ENCODE measurements at places on chromosomes 6 and 20. TPM values are rescaled to one million over a fixed set of nuclear protein-coding genes. Genes with fewer than 3 reads are reported as not detected.
A peak's percentile ranks its signal among the peaks of the same experiment; 100 is the strongest.

Gene SMIM28
- not detected for total RNA-seq

Gene HLA-G
- not detected for total RNA-seq

Gene SLC52A3
- 0.82 TPM for total RNA-seq

Gene CALHM5
- 1.9 TPM for total RNA-seq

Gene APOBEC2
- total RNA-seq: 552 TPM

Gene MUCL3
- total RNA-seq: not detected

Gene NHLRC1
- total RNA-seq: 3.2 TPM

Gene HCRTR2
- not detected for total RNA-seq

Gene MUC21
- total RNA-seq: 6.9 TPM

Gene LY6G6F
- 0.82 TPM for total RNA-seq

DNA sequence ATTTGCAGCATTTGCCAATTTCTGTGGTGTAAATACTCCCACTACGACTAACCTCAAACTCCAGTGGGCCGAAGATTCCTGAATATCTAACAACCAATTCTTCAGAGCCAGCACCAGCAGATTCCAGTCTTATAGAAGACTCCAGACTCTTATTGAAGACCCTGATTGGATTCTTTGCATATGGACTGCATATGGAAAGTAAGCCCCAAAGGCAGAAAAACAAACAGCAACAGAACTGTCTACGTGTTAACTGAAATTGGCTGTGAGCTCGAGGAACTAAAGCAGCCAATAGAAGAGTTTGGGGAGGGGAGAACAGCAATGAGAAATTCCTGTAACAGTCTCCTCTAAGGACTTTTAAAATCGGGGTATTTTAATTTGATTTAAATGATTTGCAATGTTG, 19.7 kb upstream of the NRSN1 start:
- DNase-seq: no peak

DNA sequence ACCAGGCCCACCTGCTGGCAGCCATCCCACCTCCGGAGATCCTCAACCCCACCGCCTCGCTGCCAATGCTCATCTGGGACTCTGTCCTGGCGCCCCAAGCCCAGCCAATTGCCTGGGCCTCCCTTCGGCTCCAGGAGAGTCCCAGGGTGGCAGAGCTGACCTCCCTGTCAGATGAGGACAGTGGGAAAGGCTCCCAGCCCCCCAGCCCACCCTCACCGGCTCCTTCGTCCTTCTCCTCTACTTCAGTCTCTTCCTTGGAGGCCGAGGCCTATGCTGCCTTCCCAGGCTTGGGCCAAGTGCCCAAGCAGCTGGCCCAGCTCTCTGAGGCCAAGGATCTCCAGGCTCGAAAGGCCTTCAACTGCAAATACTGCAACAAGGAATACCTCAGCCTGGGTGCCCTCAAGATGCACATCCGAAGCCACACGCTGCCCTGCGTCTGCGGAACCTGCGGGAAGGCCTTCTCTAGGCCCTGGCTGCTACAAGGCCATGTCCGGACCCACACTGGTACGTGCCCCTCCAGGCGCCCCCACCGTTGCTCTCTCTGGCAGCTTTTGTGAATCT, 1.1 kb downstream of the SNAI1 start:
- peak; percentile 69 for DNase-seq

DNA sequence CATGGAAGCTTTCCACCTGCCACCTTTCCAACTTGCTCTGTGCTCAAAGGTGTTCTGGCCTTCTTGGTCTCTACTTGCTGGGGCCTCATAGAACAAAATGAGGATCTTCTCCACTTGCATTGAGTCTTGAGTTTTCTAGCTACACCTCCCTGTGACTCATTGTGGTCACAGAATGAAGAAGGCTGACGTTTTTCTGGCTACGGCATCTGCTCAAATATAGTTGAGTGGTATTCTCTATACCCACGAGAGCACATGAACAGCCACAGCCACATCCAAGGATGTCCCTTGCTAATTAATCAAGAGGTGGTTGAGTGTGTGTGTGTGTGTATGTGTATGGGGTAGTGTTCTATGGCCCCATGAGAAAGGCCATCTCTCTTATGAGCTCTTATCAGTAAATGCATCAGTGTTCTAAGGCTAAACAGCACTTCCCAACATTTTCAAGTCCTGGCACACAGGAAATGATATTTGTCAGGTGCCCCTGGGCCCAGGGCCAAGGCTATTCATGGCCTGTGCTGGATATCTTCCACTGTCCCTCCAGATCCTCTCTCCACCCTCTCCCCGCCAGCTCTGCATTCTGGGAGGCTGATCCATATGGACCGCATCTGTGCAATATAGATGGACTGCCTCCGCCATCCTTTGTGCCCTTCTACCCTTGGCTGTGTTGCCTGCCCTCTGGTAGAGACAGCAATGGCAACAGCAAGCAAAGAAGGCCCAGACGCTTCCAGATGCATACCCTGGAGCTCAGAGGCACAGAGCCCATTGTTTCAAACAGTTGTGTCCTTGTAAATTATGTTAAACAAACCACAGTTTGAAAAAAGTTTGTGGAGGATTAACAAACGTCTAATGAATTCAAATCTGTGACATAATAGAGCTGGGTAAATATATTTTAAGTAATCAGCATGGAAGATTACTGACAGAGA, 150.2 kb downstream of the LRFN2 start:
- DNase-seq: no peak

DNA sequence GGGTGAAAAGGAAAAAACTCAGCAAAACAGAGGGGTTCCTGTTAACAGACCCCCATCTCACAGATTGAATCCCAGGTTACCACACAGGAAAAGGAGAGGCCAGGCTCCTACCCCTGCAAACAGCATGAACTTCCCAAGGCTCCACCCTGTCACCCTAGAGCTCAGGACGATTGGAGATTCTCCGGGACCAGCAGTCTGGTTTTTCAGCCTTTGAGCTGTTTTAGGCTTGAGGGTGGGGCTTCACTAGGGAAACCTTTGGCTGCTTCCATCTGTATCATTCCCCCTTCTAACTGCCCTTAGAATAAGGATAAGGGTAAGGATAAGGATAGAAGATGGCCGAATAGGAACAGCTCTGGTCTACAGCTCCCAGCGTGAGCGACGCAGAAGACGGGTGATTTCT, 16.0 kb downstream of the C6orf58 start:
- no peak for DNase-seq

GRCh38 chr6:114020196-114020595, 49.2 kb upstream of the HDAC2 start:
- no peak for DNase-seq

DNA sequence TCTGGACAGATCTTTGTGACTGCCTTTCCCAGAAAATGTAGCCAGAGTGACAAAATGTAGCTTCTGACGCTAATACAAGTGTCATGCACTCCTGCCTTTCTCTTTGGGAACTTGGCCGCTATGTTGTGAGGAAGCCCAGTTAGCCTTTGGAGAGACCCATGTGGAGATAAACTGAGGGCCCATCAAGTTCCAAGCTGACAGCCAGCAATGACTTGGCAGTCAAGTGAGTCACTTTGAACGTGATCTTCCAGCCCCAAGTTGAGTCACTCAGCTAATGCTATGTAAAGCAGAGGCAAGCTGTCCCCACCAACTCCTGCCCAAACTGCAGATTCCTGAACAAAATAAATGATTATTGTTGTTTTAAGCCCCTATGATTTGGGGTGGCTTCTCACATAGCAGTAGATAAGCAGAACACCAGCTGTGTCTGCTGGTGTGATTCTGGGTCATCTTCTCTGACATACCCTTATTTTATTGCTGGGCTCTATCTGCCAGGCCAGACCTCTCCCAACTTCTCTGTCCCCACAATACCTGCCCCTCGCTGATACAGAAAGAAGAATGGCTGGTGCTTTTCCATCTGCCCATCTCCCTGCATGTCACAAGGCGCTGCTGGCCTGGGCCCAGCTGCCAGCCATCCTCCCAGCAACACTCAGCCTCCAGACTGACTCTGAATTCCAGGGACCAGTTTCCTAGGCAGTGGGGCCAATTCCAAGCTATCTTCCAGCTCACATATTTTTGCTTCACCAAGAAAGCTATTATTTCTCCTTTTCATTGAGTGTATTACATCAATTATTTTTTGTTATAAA, 274.8 kb downstream of the LRFN2 start:
- no peak for DNase-seq

DNA sequence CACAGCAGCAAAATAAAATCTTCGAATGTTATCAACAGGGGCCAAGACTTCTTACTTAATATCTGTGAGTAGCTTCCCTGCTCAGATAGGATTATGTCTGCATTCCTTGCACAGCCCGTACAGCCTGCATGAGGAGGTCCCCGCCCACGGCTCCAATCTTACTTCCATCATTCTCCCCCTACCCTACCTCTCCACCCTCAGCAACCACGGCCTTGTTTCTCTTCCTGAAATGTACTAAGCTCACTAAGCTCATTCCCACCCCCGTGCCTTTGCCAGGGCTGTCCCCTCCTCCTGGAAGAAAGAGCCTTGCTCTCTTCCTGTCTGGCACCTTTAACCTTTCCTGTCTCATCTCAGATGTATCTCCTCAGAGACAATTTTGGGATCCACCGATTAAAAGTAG, 120.4 kb downstream of the BCAS1 start:
- no peak for DNase-seq

DNA sequence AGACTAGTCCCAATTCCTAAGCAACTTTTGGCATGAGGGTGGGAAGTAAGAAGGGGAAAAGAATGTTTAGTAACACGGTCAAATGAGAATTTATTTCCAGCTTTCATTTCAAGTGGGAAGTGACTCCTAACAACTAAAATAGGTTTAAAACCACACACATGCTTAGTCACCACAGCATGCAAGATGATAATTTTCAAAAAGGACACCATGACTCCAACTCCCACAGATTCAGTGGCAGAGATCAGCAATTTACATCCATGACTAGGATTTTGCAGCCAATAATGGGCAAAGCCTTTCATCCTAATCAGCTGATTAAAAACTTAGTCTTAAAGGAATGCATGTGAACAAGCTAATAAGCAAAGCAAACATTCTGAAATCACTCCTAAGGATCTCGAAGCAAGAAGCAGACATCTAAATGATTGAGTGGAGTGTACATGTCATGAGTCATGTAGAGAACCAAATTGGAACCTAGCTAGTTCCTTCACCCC, 48.1 kb upstream of the GCLC start:
- DNase-seq: no peak

DNA sequence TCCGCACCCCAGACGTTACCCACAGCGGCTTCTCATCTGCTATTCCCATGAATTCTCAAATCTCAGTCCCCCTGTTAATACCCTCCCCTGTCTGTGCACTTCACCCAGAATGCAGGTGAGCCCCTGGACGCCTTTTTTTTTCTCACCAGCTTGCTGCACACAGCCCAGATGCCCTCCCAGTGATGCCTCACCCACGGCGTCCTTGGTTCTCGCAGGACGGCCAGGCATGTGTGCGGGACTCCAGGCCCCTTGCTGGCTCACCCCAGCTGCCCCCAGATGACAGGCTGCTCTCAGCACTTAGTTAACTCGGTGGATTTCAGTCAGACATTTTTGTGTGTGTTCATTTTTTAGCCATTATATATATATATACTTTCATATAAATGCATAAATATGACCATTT, 25.4 kb upstream of the PI16 start:
- DNase-seq: no peak

- DNase-seq: no peak
Measured at GRCh38 chr6:22801831-22802230, 232.5 kb downstream of the HDGFL1 start.

DNA sequence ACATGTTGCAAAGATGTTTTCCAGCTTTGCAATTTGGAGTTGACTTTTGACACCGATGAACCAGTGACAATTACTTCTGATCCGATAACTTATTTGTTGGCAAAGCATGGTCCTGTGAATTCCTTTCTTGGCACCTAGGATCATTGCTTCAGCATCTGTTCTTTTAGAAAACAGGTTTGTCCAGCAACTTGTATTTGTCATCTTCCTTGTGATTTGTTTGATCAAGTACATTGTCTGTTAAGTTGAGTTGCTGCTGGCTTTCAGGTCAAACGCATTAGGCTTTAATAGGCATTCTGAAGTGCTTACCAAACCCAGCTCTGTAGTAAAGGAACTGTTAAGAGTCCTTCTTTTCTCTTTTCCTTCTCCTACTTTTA, 192.4 kb upstream of the ZNF217 start:
- no peak for DNase-seq

- no peak for DNase-seq
Measured at GRCh38 chr6:90484385-90484784, 102.5 kb downstream of the MAP3K7 start.

- DNase-seq: no peak
Measured at GRCh38 chr20:21089391-21089790, 16.8 kb downstream of the LINC00237 start.

- DNase-seq: no peak
Measured at GRCh38 chr6:2949121-2949520, 22.2 kb downstream of the SERPINB6 start.

Data from tongue (tissue), 3 donors.